Stimulated activated CD4-positive, alpha-beta T cell treated with anti-CD3 and anti-CD28 coated beads, TNF-alpha, amount 100 ng/mL, for 1 hour (primary cell): ENCODE measurements at places on chromosomes 2 and 18.

DNA sequence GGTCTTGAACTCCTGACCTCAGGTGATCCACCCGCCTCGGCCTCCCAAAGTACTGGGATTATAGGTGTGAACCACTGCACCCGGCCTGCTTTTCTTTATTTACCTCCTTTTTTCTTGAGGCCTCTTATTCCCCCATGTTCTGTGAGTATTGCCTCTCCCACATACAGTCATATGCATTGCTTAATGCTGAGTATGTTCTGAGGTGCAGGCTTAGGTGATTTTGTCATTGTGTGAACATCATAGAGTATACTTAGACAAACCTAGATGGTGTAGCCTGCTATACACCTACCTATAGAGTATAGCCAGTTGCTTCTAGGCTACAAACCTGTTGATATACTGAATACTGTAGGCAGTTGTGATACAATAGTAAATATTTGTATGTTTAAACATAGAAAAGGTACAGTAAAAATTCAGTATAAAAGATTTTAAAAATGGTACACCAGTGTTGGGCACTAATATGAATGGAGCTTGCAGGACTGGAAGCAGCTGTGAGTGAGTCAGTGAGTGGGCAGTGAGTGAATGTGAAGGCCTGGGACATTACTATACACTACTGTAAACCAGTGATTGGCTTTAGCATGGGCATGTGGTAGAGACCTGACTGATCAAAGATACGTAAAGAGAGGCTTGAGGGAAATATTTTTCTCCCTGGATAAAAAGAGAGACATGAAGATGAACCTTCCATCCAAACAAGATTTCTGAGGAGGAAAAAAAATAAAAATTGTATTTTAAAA lies 17.6 kb downstream of the SLC39A10 start:
- DNase-seq: no peak

DNA sequence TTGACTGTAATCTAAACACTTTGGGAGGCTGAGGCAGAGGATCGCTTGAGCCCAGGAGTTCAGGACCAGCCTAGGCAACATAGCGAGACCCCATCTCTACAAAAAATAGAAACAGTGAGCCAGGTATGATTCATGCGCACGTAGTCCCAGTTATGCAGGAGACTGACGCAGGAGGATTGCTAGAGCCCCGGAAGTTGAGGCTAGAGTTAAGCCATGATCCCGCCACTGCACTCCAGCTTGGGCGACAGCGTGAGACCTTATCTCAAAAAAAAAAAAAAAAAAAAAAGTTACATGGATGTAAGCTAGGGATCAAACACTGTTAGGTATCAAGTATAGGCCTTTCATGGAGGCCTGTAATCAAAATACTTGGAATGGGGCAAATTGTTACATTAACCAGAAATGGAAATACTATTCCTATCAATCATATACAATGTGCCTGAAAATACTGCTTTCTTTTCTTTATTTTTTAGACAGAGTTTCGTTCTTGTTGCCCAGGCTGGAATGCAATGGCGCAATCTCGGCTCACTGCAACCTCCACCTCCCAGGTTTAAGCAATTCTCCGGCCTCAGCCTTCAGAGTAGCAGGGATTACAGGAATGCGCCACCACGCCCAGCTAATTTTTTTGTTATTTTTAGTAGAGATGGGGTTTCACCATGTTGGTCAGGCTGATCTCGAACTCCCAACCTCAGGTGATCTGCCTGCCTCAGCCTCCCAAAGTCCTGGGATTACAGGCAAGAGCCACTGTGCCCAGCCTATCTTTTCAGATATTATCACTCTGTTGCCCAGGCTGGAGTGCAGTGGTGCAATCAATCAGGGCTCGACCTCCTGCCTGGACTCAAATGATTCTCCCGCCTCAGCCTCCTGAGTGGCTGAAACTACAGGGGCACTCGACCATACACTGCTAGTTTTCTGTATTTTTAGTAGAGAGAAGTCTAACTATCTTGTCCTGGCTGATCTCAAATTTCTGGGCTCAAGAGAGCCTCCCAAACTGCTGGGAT lies 27.2 kb downstream of the XPO1 start:
- DNase-seq: no peak

- no peak for DNase-seq
Measured at GRCh38 chr2:233714121-233714520, 1.4 kb downstream of the UGT1A5 start.

GRCh38 chr2:217897816-217898806 lies 104.7 kb downstream of the TNS1 start:
- DNase-seq: no peak

GRCh38 chr2:96801786-96802595 lies 14.1 kb upstream of the CNNM3 start:
- no peak for DNase-seq

GRCh38 chr2:101116841-101117552 lies 34.2 kb downstream of the TBC1D8 start:
- DNase-seq: no peak

- DNase-seq: no peak
Measured at GRCh38 chr2:198314559-198315153, 510.3 kb downstream of the PLCL1 start.

- no peak for DNase-seq
Measured at GRCh38 chr2:171895786-171896185, 1.7 kb upstream of the SLC25A12 start.

DNA sequence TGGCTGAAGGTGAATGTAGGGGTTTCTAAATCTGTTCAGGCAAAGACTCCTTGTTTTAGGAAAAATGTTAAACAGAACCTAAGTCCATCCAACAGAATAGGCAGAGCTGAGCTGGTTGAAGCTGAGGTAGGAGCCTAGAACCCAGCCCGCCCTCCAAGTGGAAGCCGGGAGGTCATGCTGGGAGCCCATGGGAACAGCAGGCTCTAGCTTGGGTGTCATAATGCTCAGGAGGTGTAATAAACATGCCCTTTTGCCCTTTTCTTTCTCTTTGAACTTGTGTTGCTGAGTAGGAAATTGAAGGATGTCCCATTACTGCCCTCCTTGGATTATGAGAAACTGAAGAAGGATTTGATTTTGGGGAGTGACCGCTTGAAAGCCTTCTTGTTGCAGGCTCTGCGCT lies 60.3 kb downstream of the ARMC9 start:
- DNase-seq: no peak

DNA sequence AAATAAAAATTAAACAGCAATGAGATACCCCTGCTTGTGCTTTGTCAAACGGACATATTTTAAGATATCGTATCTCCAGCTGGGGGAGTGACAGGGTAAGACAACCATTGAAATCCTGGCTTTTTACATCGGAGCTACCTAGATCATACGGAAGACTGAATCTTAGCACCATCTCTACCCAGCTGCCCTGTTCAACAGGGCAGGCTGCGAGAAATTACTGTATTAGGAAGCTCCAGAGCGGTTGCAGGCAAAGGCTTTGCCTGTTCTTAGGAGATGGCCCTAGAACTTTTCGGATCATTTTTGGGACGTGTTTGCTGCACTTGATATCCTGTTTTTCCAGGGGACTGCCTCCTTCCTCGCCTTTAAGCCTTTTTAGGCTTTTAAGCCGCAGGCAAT lies 2.0 kb upstream of the PRKCE start:
- DNase-seq: no peak

DNA sequence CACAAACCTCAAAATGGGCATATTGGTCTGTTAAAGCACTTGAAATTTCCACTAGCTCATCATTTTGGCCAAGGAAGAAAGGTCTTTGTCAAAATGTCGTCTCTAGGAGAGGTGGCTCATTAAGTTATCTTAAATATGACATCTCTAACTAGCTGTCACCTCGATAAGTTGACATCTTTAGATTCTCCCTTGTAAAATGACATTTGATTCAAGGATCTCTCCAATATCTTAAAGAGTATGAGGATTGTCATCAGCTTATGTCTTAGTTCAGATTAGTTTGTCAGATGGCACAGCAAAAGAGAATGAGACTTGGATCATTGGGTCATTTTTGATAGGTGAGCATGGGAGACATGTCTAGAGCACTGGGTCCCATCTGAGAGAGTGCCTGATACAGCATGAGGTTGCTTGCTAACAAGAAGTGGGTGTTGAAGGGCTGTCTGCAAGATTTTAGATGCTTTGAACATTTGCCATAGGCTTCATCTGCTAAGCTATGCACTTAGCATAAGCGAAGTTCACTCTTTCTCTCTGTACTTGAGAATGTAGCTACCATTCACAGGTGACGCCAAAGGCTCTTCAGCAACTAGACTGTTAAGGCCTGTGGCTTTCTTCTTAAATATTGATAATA lies 12.9 kb downstream of the PTPRM start:
- no peak for DNase-seq

DNA sequence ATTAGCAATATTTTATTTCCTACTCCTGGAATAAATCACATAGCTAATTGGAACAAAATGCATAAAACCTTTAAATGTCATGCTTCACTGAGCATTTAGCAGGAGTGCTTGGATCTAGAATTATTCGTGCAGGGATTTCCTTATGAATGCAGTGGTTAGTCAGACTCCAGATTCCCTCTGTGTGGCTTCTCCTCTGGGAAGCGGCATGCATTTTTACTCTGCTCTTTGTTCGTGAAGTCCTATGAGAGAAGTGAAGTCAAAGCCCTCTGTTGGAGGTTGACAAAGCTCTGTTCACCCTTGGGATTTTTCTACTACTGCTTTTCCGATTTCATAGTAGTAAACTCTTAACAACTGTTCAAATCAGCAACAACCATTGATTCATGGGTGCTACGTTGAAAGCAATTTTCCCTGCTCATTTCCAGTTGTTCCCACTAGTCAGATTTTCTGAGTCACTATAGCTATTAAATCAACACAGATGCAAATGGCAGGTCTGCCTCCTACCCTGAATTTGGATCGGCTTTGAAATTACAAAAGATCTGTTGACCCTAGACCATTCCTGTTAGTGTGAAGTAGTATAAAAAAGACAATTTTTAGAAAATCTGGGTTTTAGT lies 461.7 kb downstream of the STK39 start:
- no peak for DNase-seq

DNA sequence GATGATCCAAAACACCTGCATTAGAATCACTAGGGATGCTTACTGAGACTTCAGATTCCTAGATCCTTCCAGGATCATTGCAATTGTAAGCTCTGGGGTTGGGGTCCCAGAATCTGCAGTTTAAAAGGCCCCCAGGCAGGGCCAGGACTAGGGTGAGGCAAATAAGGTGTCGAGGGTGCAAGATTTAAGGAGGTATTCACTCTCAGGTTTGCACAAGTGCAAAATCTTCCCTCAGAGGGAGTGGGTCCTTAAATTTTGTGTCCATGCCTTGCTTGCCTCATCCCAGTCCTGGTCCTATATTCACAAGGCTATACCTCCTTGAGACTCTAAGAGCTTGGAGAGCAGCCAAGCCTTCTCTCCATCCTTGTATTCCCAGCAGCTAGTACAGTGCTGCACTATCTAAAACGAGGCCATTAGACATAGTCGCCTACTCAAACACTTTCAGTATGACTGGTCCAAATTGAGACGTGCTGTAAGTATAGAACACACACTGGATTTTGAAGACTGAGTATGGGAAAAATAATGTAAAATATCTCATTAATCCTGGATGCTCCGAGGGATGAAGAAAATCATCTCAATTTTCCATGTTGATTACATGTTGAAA lies 31.6 kb upstream of the MREG start:
- DNase-seq: no peak

GRCh38 chr2:71347517-71347916 lies 15.9 kb downstream of the ZNF638 start:
- no peak for DNase-seq

DNA sequence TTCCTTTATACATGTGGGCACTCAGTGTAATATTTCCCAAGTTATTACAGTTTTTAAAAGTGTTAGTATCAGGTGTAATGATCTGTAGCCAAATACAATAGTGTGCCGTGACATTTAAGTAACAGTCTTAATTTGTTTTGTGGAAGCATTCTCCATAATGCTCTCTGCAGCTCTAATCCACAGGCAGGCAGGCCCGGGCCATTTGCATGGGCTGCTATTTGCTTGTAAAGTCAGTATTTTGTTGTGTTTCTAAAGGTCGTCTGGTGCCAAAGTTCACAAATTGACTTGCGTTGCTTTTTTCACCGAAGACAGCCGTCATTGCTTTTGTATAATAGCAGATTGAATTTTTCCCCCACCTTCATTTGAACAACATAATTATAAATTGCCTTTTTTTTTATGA lies 153.0 kb downstream of the GBX2 start:
- no peak for DNase-seq
